ENCODE measurements at places on chromosomes 7 and 10.

GRCh38 chr7:92295391-92295790 lies 49.6 kb downstream of the ANKIB1 start:
- DNase-seq, result no peak

GRCh38 chr10:32111585-32111984 lies 55.4 kb upstream of the KIF5B start:
- DNase-seq, result no peak

GRCh38 chr7:101173752-101174244 lies 6.3 kb downstream of the NAT16 start:
- peak; percentile 43 for DNase-seq

DNA sequence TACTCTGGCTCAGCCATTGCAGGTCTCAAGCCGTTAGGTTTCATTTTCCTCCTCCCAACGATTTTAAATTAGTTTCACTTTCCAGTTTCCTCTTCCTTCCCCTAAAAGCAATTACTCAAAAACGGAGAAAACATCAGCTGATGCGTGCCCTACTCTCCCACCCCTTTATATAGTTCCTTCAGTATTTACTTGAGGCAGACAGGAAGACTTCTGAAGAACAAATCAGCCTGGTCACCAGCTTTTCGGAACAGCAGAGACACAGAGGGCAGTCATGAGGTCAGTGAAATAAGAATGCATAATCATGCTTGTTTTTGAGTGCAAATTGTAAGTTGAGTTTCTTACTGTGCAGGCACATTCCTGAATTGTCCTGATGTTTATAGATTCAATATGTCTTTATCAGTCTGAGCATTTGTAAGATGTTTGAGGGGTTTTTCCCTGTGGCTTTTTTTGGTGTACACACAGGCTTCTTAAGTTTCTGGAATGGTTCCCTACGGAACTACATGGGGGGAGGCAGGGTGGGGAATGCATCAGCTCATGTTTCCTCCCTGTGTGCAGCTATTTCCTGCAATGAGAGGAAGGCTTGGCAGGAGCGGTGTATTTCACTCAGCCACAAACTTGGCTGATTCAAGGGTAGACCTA lies at the start of gene IFIT3:
Gene IFIT3, plus strand, starts transcription at position 195 of the 639 bp plus-strand sequence. Its CDS starts 77 bp downstream, at position 272.
- no peak for DNase-seq
